ENCODE measurements at places on chromosomes 12 and 14. TPM values are rescaled to one million over a fixed set of nuclear protein-coding genes. Genes with fewer than 3 reads are reported as not detected.

Gene AMN
- polyA plus RNA-seq: 0.53 TPM

Gene BEGAIN
- polyA plus RNA-seq: 1.8 TPM

Gene RFX4
- polyA plus RNA-seq: not detected

Gene LTBP2
- polyA plus RNA-seq: 7.9 TPM

Gene PWP1
- 33.5 TPM for polyA plus RNA-seq

Gene MYH6
- polyA plus RNA-seq: 4.1 TPM

Gene TSHR
- not detected for polyA plus RNA-seq

Gene P2RX2
- not detected for polyA plus RNA-seq

Gene WNK1
- polyA plus RNA-seq: 62.7 TPM

Gene CRACR2A
- polyA plus RNA-seq: 1.3 TPM

Gene TTC6
- not detected for polyA plus RNA-seq

Gene SDR9C7
- 0.37 TPM for polyA plus RNA-seq

Gene CLBA1
- polyA plus RNA-seq: 4.3 TPM

Gene RASSF9
- polyA plus RNA-seq: 2.0 TPM

Gene GLT1D1
- polyA plus RNA-seq: 1.4 TPM

Data from muscle of arm (tissue), 14 donors.